Astrocyte (in vitro differentiated cells and primary cell): ENCODE measurements at places on chromosomes 11 and 22.
A peak's percentile ranks its signal among the peaks of the same experiment; 100 is the strongest.

- H3K4me3 ChIP-seq = no peak overlapping the region
- H3K36me3 ChIP-seq = no peaks in the 10 kb centered on the region
These were observed 11.3 kb downstream of the MYO18B start for GRCh38 chr22:25753252-25753651.

- DNase-seq = peak; percentile 30
- no peaks in the 10 kb centered on the region for H3K36me3 ChIP-seq
- no peaks in the 10 kb centered on the region for H3K4me1 ChIP-seq
- H3K27ac ChIP-seq = no peak overlapping the region
- no peak overlapping the region for H3K4me3 ChIP-seq
- H3K27me3 ChIP-seq = no peaks in the 10 kb centered on the region
These were observed 1160.5 kb upstream of the CNTN5 start for GRCh38 chr11:97860237-97860636.

DNA sequence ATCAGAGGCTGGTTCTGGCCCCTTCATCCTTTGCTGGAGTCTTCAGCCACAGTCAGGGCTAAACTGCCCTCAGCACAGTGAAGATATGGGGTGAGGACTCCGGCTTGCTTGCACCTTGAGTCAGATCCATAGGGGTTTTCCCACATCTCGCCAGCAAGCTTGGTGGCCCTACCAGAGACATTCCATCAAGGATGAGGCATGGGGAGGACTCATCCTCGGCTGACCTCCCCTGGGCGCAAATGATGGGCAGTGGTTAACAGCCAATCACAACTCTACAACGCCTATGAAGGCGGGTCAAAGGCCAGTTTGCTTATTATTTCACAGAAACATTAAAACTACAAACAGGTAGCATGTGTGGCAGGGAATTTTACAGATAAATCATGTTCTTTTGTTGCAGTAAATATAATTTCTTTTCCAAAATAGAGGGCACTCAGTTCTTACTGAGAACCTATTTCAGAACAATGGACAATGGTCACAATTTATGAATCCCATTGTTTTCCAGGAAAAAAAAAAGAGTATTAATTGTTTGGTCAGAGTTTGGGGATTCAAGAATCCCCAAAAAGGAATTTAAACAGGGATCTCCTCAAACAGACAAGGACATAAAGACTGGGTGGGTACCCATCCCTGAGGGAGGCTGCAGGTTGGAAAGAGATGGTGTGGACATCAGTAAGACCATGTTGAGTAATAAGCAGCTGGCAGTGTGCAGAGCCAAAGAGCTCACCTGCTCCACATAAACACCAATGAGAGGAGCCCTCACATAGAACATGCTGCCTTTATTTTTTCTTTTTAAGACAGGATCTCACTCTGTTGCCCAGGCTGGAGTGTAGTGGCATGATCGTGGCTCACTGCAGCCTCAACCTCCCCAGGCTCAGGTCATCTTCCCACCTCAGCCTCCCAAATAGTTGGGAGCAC lies 14.8 kb downstream of the PLAAT3 start:
- peaks cover 7% of the 10 kb centered on the region for H3K4me1 ChIP-seq
- H3K27ac ChIP-seq = no peak overlapping the region
- no peak overlapping the region for H3K4me3 ChIP-seq
- DNase-seq = peak; percentile 57
- no peaks in the 10 kb centered on the region for H3K27me3 ChIP-seq

DNA sequence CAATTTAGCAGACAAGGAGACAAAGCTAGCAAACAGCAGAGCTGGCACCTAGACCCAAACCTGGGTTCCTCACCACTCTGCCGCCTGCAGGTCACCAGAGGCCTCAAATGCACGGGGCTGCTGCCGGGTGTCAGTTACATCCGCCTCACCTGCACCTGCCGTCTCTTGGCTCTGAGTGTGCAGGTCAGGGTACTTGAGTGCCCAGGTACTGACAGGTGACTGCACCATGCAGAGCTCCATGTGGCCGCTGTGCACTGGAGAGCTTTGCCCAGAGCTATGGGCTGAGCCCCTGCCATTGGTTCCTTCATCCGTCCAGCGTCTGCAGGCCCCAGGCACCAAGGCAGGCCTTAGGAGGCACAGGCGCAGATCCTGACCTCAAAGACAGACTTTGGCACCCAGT lies 35.0 kb downstream of the PDGFB start:
- no peak overlapping the region for H3K4me3 ChIP-seq
- H3K27ac ChIP-seq = no peak overlapping the region
- H3K27me3 ChIP-seq = no peaks in the 10 kb centered on the region

DNA sequence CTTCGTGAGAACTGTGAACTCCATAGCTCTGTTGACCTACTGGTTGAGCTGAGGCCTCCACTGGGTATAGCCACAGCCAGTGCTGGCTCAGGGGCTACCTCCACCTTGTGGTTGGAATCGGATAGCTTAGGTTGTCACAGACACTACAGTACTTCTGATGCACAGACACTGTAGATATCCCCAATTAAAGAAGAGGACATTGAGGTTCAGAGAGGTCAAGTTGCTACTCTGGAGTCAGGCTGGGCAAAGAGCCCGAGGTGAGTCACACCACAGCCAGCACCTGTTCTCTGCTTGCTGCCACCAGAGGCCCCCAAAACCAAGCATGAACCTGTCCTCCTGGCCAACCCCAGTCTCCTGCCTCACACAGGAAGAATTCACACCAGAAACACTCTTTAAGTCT lies 5.4 kb downstream of the UFD1 start:
- no peaks in the 10 kb centered on the region for H3K27me3 ChIP-seq
- peaks cover 7% of the 10 kb centered on the region for H3K4me1 ChIP-seq
- no peak overlapping the region for H3K27ac ChIP-seq
- DNase-seq = no peak

GRCh38 chr22:18001040-18001893 lies 23.1 kb downstream of the MICAL3 start:
- H3K4me3 ChIP-seq = peak overlapping the region; percentile 83
- H3K27me3 ChIP-seq = no peaks in the 10 kb centered on the region
- H3K27ac ChIP-seq = peak overlapping the region; percentile 98
- DNase-seq = peak; percentile 97
- H3K4me1 ChIP-seq = peaks cover 12% of the 10 kb centered on the region
- no peaks in the 10 kb centered on the region for H3K36me3 ChIP-seq

DNA sequence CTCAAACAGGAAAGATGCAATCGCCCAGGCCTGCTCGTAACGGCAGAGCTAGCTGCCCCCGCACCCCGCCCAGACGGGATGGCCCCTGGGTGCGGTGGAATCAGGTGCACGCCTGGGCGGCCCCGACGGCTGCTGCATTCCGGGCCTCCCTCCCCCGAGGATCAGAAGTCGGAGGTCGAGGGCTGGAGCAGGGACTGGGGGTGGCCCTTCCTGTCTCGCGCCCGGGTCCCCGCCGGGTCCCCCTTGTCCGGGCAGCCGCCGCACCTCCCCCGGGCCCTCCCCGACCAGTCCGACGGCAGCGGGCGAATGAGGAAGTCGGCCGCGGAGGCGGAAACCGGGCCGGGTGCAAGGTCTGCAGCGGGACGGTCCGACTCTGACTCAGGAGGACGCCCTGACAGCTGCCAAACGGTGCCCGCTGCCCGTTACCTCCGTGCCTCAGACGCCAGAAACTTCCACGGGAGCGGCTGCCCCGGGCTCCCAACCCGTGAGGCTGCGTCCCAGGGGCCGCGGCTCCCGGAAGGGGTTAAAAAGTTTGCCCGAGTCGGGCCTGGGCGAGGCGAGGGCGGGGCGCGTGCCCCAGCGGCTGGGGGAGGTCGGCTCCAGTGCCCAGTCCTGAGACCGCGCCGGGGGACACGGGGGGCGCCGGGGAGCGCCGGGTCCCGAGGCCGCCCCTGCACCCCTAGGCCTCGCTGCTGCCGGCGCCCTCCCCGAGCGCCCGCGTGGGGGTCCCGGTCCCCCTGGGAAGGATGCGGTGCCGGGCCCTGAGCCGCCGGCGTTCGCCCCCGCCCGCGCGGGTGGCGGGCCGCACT lies 663 bp downstream of the MYH9 start:
- no peak for DNase-seq
- H3K4me3 ChIP-seq = peak overlapping the region; percentile 100
- H3K4me1 ChIP-seq = peaks cover 26% of the 10 kb centered on the region

- no peak overlapping the region for H3K27ac ChIP-seq
- DNase-seq = no peak
- peaks cover 5% of the 10 kb centered on the region for H3K4me1 ChIP-seq
These were observed 7.9 kb upstream of the RGL4 start for GRCh38 chr22:23682827-23683355.

DNA sequence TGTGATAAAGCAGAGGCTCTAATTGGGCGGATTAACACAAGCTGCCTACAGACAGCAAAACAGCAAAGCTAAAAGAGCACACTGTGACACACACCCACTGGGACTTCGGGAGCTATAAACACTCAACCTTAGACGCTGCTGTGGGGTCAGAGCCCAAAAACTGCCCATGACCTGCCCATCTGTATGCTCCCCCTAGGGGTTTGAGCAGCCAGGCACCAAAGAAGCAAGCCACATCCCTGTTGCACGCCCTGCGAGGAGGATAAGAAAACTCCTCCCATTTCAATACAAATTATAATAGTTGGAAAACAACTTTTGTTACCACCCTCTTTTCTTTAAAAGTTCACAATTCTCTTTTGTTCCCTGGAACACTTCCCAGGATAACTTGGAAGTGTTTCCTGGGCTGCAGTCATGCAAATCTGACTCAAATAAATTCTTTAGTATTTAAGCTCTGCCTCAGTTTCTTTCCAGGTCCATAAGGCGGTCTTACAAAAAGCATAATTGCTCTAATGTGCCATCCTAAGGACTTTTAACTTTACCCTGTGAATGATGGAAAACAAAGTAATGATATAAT lies 86.4 kb downstream of the DLG2 start:
- H3K4me3 ChIP-seq = no peak overlapping the region
- H3K27ac ChIP-seq = no peak overlapping the region
- H3K27me3 ChIP-seq = no peaks in the 10 kb centered on the region
- H3K36me3 ChIP-seq = no peaks in the 10 kb centered on the region
- DNase-seq = no peak

DNA sequence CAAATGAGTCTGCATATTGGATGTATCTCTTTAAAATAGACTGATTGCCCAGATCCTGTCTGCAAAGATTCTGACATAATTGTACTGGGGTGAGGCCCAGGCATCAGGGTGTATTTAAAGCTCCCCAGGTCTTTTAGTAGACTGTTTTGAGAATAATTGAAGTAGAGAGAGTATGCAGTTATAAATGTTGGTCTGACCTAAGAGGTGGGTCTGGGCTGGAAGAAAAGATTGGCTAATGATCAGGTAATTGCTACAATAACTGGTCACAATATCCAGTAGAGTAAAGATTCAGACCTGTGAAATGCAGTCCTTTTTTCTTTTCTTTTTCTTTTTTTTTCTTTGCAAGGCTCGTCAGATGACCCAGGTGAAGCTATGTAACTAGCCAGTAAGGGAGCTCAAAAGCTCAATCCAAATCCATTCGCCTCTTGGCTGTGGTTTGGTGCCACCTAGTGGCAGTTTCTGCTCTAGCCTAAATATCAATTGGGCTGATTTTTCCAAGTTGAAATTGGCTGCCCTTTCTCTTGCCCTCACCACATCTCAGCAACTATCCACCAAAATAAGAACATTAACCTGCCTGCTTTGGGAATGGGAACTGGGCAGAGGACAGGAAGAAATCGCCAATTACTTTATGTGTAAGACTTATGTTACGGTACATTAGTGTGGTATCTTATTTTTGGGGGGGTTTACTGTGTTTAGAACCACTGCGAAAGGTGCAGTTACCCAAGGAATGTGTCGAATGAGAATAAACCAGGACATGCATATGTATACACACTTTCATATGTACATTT lies 45.9 kb downstream of the ZNF143 start:
- DNase-seq = peak; percentile 56
- H3K4me1 ChIP-seq = peaks cover 4% of the 10 kb centered on the region
- no peak overlapping the region for H3K27ac ChIP-seq
- no peak overlapping the region for H3K4me3 ChIP-seq

GRCh38 chr11:11217289-11217928 lies 135.6 kb downstream of the CSNK2A3 start:
- no peak overlapping the region for H3K4me3 ChIP-seq
- H3K27me3 ChIP-seq = peaks cover 11% of the 10 kb centered on the region
- no peak for DNase-seq
- H3K36me3 ChIP-seq = no peaks in the 10 kb centered on the region
